ENCODE measurements at places on chromosomes 4 and X.

GRCh38 chr4:156659570-156659969 lies 312.0 kb downstream of the PDGFC start:
- no peak for DNase-seq

DNA sequence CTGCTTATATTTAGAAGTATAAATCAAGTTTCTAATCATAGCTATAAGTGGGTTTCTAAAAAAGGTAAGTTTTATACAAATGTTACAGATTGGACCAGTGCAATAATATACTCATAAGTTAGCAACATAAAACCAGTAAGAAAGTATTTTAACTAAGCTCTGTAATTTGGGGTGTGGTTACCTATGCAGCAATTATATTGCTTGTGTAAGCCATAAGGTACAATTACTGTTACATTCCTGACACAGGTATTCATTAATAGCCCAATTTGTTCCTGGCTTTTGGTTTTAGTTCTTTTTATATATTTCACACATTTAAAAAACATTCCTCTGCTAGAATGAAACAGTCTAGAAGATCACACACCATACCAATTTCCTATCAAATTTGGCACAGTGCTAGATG lies 115.1 kb downstream of the FRYL start:
- DNase-seq, result no peak

GRCh38 chr4:74394476-74395136 lies 29.7 kb downstream of the EREG start:
- no peak for DNase-seq

DNA sequence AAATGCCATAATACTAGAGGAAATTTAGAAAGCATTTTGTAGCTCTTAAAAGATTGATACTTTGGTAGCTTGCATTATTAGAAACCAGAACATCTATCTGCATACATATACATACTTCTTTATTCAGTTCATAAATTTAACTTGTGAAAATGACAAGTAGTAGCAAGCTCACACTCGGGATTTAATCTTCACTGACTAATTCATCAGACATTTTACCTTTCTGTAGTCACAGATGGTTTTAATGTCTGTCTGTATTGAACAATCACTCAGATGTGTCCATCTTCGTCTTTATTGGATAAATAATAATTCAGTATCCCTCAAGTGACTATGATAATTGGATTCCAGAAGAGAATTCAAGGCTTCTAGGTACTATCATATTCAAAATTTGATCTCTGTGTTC lies 232.3 kb downstream of the TENM3 start:
- no peak for DNase-seq

GRCh38 chr4:36273276-36273675 lies 8.1 kb upstream of the DTHD1 start:
- no peak for DNase-seq

DNA sequence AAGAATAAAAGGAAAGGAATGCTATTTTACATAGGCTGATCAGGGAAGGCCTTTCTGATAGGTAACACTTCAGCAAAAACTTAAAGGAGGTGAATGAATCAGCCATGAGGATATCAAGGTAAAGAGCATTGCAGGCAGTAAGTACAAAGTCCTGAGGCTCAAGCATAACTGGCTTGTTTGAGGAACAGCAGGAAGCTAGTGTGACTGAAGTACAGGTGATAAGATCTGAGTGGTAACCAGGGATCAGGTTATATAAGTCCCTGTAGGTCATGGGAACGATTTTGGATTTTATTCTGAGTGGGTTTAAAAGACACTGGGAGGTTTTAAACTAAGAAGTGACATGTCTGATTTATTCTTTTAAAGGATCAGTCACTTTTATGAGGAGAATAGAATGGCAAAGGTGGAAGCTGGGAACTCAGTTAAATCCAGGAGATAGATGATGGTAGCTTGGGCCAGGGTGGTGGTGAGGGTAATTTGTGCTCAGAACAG lies 47.1 kb upstream of the THOC2 start:
- no peak for DNase-seq

- DNase-seq, result no peak
These were observed 41.1 kb downstream of the ZFX start for GRCh38 chrX:24190500-24191156.

DNA sequence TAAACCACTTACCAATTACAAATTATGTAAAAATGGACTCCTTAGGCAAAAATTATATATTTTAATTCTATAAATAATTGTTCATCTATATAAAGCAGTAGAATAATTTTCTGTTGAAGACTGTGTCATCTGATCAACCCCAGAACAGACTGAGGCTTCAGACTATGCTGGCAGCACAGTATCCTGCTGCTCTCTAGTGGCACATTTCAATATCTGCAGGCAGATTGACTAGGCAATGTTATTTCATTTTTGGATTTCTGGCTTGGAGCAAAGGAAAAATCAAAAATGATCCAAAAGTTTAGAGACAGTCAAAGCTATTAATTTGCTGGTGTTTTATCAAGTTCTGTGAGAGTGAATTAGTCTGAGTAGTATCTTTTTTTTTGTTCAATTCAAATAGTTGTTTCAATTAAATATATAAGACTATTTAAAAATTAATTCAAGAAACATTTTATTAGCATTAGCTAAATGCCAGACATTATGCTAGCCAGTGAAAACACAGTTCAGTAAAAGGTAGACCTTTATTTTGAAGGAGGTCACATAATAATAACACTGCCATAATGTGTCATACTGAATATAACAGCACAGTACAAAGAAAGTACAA lies 21.3 kb upstream of the SULT1E1 start:
- DNase-seq, result no peak

DNA sequence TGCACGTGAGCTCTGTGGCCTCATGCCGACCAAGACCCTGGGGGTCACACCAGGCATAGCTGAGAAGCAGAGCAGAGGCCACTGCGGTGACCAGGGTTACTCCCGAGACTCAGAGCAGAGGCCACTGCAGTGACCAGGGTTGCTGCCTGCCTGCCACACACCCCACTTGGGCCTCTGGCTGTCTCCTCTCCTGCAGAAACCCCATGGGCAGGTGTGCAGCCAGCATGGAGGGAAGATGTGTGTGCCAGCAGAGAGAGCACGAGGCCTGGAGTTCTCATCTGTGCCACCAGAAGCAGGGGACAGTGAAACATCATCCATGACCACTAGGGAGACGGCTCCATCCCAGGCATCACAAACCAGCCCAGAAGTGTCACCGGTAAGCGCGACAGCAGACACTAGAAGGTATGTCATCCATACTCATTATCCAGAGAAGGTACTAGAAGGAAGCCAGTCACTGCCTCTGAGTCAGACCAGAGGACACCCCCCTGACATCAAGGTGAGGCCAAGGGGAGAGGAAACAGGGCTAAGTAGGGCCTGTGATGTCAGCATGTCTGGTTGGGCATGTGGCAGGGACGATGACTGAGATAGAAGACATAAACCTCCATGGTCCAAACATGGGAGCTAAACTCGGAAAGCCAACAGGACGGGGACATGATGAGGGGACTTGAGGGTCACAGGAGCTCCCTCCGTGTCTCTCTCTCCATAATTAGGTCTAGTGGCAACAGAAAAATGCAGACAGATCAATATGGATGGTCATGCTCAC lies 24.2 kb upstream of the SPON2 start:
- no peak for DNase-seq

DNA sequence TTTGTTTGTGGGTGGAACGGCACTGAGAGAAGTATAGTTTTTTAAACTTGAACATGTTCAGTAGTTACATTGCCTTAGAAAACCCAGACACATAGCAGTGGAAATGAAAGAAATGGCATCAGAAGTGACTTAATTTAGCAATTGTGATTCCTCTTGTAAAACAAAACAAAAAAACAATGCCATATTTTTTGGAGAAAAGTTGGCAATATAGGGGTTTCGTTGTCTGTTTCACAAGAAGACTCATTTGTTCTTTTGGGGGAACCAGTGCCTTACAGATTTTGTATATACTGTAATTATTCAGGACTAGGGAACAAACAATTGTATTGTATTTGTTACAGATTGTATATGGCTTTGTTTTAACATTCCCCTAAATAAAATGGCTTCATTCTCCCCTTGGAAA lies 390.7 kb downstream of the UNC5C start:
- DNase-seq, result no peak

DNA sequence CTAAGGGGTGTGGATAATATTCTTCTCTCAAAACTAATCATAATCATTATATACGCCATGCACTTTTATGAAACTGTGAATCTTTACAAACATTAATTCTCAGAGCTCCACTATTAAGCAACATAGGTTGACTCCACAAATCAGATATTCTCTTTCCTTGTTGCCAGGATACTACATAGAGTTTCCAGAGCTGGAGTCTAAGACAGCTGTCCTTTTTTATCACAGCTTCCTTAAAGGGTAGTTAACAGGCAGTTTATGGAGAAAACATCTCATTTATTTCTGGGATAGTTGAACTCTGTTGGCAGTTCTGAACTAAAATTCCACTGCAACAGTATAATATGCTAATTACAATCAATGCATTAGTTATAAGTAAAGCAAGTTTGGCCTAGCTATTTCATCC lies 152.1 kb upstream of the PPP1R2C start:
- no peak for DNase-seq

DNA sequence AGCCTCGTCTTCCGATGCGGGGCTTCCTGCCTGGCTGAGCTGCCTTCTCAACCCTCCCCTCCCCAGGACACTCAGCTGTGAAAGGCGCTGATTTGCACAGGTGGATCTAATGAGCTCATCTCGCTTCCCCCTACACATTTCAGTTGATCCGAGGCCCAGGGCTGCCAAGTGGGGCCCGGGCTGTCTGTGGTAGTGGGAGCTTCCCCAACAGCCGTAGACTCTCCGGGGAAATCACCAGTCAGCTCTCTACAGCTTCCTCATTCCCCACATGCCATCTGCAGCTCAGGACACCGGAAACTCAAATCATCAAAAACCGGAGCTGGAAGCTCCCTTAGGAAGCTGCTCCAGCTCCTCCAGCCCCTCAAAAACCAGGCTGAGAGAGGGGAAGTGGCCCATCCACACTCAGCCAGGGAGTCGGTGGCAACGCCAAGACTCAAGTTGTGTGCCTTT lies 56.2 kb downstream of the SMIM20 start:
- no peak for DNase-seq

GRCh38 chr4:143514169-143514495 lies 630 bp downstream of the SMARCA5 start:
- no peak for DNase-seq

- no peak for DNase-seq
These were observed 22.2 kb upstream of the ATP6AP2 start for GRCh38 chrX:40558590-40558989.

GRCh38 chr4:149345424-149345823 lies 470.2 kb downstream of the IQCM start:
- DNase-seq, result no peak

GRCh38 chr4:122423246-122423645 lies 33.3 kb downstream of the IL2 start:
- no peak for DNase-seq

DNA sequence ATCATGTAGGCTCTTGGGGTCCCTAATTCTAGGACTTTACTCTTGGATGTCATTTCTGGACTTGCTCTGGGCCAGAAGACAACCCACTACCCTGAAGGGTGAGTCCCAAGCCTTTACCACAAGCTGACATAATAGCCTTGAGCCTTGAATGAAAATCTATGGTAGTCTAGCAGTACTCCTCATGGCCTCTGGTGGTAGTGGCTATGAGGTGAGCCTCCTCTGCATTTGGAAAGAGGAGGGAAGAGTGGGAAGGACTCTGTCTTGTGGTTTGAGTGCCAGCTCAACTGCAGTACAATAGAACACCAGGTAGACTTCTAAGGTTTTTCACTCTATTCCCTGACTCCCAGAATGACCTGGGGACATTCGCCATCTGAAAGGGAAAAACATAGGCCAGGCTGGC lies 96.5 kb downstream of the DCAF12L1 start:
- DNase-seq, result no peak

DNA sequence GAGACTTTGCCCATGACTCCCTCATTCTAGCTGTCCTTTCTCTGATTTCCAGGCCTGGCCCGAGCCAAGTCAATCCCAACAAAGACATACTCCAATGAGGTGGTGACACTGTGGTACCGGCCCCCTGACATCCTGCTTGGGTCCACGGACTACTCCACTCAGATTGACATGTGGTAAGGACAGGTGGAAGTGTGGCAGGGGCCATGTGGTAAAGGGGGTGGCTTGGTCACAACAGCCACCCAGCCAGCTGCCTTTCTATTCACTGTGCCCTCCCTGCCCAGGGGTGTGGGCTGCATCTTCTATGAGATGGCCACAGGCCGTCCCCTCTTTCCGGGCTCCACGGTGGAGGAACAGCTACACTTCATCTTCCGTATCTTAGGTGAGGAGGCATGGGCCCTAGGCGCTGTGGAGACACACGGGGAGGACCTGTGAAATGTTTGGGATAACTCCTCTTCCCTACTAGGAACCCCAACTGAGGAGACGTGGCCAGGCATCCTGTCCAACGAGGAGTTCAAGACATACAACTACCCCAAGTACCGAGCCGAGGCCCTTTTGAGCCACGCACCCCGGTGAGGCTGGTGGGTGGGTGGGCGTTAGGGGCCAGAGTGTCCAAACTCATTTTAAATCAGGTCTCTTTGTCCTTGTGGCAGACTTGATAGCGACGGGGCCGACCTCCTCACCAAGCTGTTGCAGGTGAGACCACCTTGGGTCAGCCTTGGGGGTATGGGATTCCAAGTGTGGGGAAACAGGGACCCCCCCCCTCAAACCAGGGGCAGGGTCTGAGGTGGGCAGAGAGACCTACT lies 6.1 kb upstream of the USP11 start:
- no peak for DNase-seq

DNA sequence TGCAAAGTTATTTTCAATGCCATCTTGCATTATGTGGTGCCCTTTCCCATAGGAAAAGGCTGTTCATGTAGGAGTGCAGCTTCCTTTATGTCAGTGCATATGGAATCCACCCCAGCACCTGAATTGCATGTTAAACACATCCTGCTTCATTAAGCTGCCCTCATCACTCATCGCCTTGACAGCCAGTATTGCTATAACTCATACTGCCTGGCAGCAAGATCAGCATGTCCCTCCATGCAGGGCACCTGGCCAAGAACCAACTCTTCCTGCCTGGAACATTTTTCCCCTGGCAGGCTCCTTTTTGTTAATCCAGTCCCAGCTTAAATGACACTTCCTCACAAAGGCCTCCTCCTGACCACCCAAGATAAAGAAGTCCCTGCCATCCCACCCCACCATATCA lies 23.5 kb upstream of the CA5B start:
- DNase-seq, result no peak

DNA sequence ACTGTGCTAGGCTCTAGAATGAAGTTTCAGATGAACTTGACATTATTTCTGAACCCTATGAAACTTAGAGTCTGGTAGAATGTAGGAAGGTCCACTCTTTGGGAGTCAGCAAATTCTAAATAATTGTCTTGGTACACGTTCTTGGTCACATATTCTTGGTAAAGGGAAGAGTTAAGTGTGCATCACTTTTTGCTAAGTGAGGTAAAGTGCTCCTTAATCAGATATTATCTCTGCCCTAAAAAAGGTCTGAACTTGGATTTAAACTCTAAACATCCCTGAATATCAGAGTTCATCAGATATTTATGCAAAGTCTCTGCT lies 7.2 kb downstream of the OCIAD2 start:
- no peak for DNase-seq

- DNase-seq, result no peak
These were observed 101.9 kb downstream of the EFNB1 start for GRCh38 chrX:68930542-68931317.

- DNase-seq, result no peak
These were observed 768.0 kb downstream of the STIM2 start for GRCh38 chr4:27628609-27629008.

Measured in stimulated activated CD8-positive, alpha-beta memory T cell treated with anti-CD3 and anti-CD28 coated beads, Interleukin-7, amount 100 ng/mL, for 4 hours (primary cell).